ENCODE measurements at places on chromosomes 5 and 9.

- no peak for DNase-seq
These were observed 119.6 kb upstream of the NFIB start for GRCh38 chr9:14433351-14434157.

- no peak for DNase-seq
These were observed 70.0 kb downstream of the RXRA start for GRCh38 chr9:134396258-134396742.

DNA sequence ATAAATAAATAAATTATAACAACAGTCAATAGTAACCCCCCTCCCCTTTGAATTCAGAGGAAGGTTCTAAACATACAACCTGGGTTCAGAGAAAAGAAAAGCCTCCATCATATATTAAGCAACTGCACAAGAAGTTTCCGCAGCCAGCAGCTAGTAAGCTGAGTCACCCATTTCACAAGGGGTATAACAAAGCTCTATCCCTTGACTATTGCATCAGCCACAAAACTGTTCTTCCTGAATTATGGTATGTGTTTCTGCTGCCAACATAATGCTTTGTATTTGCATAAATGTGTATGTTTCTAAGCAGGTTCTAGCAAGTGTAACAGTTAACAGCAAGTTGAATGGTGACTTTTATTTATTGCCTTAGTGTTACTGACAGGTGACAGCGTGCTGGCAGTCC lies 6.8 kb upstream of the CEP120 start:
- no peak for DNase-seq

DNA sequence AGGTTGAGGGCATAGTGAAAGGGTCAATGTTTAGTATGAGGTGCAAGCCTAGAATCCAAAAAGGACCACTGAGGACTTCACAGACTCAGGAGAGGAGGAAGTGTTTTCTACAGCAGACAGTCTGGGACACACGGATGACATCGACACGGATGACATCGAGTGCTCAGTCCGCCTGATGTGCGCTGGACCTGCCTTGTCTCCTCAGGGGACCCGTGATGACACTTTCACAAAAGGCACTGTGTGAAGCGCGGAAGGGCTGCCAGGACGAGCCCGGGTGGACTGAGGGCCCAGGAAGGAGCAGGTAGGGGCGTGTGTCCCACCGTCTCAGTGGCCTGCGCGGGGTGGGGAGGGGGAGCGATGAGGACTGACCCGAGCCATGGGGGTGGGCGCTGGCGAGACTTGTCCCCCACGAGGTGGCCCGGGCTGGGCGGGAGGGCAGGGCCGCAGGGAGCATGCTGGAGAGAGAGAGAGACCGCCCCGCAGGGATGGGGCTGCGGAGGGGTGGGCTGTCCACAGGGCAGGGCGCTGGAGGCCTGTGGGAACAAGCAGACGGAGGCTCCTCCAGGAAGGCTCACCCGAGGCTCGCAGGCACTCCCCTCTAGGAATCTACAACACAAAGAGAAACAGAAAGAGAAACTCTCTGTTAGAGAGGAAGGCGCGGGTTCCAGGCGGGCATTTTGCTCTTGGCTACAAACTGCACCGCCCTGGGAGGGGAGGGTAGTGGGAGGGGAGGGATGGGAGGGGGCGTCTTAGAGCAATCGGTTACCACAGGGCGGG lies 54.9 kb downstream of the USP20 start:
- no peak for DNase-seq

DNA sequence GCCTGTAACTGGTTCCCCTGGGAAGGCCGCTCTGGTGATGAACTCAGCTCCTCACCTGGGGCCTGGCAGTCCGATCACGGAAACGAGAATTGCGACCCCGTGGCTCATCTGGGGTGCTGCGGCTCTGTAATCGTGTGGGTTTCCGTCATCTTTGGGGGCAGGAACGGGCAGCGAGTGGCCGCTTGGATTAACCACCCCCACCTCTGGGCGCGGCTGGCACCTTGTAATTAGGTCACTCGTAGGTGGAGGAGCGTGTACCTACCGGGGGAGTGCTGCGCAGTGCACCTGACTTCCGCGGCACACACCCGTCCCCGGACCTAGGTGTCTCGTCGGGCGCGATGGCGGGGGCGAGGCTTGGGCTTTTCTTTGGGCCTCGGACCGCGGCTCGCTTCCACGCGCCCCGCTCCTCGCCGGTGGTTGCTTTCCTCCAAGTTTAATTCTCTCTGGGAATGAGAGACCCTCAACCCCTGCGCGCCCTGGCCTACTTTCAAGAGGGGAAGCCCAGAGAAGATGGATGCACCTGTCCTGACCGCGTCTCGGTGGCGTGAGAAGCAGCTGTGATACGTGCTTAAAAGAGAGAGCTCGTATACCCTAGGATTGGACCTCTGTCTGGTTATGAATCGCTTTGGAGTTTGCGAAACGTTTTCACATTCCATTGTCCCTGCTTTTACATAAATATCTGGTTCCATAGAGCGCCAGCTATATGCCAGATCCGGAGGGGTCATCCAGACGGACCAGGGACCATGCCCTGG lies 744 bp upstream of the PPP2CA start:
- no peak for DNase-seq

- DNase-seq = no peak
These were observed 66.2 kb upstream of the CLINT1 start for GRCh38 chr5:157924931-157925729.

Data from ascending aorta (tissue), 2 donors.